Stimulated activated CD4-positive, alpha-beta T cell treated with anti-CD3 and anti-CD28 coated beads, Interleukin-1b, Interleukin-23, amount 100 ng/mL, for 24 hours (primary cell): ENCODE measurements at places on chromosomes 1 and 21.
A peak's percentile ranks its signal among the peaks of the same experiment; 100 is the strongest.

- no peak for DNase-seq
Observed at GRCh38 chr21:45927851-45928850, 53.4 kb upstream of the COL6A1 start.

DNA sequence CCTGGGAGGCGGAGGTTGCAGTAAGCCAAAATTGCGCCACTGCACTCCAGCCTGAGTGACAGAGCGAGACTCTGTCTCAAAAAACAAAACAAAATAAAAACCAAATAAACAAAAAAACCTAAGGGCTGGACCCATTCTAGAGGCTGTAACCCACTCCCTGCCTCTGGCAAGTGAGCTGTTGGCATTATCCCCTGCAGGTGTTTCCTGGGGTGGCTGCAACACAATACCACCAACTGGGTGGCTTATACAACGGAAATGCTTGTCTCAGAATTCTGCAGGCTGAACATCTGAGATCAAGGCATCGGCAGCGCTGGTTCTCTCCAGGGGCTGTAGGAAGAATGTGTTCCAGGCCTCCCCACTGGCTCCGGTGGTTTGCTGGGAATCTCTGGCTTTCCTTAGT lies 15.2 kb downstream of the LRRC38 start:
- no peak for DNase-seq

DNA sequence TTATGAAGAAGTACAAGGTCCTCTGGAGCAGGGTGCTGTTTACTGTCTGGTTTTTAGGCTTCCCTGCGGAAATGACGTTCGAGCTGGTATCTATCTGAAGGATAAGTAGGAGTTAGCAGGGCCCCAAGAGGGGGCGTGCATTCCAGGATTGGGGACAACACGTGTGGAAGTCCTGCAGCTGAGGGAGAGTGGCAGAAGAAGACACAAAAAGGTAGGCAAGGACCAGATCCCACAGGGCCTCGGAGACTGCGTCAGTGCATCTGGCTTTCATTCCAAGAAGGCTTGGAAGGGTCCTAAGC lies 5.9 kb downstream of the RIMS3 start:
- no peak for DNase-seq

DNA sequence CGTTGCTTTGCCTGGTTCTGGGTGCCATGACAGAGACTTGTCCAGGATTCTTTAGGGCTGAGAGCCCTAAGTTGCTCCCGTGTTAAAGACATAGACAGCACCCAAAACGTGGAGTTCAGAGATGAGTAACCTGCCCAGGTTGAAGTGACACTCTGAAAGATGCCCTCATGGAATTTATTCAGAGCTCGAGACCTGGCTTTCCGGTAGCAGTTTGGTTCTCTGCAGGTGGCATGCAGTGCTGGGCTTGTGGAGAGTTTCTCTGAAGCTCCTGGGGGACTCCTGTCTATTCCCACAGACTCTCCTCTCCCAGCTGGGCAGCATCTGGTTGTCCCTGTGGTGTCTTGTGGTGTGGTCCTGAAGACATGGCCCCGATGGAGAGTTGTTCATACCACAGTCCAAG lies 241.0 kb downstream of the RHOU start:
- no peak for DNase-seq

- DNase-seq: no peak
Observed at GRCh38 chr1:116273042-116273783, 99.8 kb upstream of the ATP1A1 start.

GRCh38 chr1:167935216-167936067 lies 1.0 kb upstream of the DCAF6 start:
- peak; percentile 6 for DNase-seq

DNA sequence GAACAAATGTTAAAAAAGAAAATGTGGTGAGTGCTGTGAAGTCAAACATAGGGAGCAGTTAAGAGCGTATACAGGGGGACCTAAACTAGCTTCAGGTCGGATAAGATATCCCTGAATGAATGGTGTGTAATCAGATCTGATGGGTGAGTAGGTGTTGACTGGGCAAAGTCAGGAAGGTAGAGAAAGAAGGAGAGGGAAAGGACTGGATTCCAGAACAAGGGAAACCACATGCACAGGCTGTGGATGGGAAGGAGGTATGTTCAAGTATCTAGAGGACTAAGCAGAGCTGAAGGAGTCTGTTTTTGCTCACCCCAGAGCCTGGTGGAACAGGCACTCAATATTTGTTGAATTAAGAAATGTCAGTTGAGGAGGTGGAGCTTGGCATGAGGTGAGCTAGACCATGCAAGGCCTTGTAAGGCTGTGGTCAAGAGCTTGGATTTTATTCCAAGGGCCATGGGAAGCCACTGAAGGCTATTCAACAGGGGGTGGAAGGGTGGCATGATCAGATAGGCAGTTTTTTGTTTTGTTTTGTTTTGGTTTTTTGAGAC lies 27.4 kb downstream of the MAP7D1 start:
- no peak for DNase-seq

- DNase-seq: no peak
Observed at GRCh38 chr1:117658676-117659075, 52.8 kb downstream of the TENT5C start.

DNA sequence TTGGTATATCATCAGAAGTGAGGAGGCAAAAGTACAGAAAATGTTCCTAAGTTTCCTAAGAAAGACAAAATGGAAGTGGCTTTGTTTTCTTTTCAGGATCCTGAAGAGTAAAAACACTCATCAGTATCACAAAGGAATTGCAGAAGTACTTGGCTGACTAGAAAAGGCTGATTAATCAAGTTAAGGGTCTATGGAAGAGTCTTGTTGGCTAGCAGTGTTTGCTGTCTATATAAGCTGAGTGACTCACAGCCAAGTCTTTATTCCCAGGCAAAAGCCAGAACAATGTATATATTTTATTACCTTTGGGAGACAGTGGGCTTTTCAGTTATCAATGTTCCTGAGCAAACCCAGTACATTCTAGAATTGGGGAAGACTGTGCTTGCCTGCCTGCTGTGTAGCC lies 777.0 kb downstream of the PLA2G4A start:
- no peak for DNase-seq

GRCh38 chr1:38344716-38345115 lies 298.1 kb upstream of the POU3F1 start:
- peak; percentile 3 for DNase-seq

DNA sequence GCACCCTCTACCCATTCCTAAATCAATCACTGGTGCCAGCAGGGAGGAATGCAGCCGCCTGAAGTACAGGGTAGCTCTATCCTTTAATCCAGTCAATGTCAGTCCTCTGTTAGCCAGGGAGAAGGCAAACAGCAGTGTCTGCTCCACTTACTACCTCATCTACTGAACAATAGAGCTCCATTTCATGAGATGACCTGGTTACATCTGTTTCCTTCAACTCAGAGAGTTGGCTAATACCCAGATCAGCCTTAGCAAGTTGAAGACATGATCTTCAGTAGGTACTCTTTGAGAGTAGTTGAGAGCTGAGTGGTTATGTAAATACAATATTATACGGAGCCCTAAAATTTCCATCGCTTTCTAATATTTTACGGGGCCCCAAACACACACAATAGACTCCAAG lies 46.1 kb upstream of the CD34 start:
- no peak for DNase-seq

DNA sequence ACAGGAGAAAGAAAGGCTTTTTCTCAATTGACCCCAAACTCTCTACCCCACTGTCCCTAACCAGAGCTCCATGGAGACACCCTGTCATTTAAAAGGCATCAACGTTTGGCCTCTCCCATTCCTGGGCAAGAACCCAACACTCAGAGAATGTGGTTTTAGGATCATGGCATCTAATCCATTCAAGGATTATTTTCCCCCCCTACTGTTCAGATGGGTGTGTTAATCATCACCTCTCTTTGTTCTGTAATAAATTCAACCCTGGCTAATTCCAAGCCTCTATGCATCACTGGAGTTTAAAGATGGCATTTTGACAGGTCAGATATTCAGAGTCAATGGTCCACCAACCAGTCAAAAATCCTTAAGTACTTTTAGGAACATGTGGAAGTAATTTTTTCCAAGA lies 42.7 kb downstream of the TBX15 start:
- DNase-seq: no peak

- DNase-seq: no peak
Observed at GRCh38 chr1:75618382-75618781, 7.5 kb upstream of the SLC44A5 start.

GRCh38 chr1:205453466-205453865 lies 2.4 kb downstream of the BLACAT1 start:
- DNase-seq: no peak

DNA sequence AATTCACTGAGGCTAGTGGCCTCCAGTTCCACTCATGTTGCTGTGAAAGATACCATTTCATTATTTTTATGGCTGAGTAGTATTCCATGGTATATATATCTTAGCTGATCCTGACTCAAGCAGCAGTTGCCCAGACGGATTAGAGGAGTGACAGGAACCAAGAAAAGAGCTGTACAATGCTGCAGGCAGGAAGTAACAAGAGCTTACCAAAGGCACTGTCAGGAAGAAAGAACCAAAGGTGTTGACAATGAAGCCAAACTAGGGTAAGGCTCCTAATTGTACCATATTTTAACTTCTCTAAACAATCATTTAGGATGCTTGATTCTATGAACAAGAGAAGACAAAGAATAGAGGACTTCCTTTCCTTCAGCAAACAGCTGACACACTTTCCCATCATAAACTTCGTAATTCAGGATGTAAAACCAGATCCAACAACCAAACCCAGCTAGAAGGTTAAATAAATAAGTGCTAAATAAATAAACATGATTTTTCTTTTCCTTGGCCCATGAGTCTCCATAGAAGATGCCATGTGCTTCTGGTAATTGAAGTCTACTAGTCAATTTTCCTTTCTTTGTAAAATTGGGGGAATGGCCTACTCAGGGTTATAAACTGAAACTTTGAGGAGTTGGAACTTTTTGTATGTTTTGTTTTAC lies 248.2 kb upstream of the SGIP1 start:
- no peak for DNase-seq

- DNase-seq: no peak
Observed at GRCh38 chr1:154943649-154944400, 7.3 kb upstream of the PMVK start.

DNA sequence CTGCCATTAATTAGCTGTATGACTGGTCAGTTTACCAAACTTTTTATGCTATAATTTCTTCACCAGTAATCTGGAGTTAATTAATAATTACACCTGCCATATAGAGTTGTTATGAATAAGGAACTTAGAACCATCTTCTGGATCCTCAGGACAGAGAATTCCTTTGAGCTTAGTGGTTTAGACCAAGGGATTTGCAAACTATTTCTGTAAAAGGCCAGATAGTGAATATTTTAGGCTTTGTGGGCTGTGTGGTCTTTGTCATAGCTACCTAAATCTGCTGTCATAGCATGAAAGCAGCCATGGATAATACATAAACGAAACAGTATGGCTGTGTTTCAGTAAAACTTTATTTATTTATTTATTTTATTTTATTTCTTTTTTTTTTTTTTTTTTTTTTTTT lies 9.0 kb downstream of the TIMM17A start:
- DNase-seq: no peak

DNA sequence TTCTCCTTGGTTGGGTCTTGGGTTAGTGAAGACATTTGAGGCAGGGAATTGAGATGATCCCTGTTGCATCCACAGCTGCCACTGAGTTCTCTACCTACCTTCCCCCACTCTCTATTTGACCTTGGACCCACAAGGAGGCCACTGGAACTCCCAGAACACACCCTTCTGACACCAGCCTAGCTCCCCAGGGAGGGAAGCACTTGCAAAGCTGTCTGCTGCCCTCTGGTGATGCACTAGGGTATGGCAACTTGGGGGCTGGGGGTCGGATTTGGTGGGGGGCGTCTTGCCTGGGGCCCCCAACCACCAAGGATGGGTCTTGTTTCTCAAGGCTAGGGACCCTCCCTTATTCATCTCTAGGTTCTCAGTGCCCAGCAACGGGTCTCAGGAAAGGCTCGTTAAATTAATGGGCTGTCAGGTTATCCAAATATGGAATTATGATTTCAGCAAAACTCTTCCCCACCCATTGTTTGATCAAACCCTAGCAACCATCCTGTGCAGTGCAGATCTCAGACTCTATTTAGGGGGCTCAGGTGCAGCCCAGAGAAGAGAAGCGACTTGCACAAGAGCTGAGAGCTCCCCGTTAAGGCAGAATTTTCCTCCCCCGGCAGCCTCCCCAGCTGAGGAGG lies 177.8 kb upstream of the KLHDC7A start:
- no peak for DNase-seq

DNA sequence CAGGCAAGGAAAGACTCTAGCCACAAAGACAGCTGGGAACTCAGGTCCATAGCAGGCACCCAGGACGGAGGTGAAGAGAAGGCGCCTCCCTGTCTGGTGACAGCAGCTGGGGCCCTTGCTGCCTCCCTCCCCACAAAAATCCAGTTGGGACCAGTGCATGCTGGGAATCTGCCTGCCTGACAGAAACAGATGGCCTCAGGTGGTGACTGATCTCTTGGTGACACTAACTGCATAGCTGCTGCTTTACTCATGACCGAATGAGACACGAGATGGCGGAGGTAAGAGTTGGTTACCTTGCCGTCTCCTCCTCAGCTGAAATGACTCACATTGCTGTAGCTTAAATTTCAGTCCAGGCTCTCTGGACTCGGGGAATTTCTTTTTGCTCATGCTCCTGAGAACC lies 130.3 kb downstream of the FGGY start:
- no peak for DNase-seq

DNA sequence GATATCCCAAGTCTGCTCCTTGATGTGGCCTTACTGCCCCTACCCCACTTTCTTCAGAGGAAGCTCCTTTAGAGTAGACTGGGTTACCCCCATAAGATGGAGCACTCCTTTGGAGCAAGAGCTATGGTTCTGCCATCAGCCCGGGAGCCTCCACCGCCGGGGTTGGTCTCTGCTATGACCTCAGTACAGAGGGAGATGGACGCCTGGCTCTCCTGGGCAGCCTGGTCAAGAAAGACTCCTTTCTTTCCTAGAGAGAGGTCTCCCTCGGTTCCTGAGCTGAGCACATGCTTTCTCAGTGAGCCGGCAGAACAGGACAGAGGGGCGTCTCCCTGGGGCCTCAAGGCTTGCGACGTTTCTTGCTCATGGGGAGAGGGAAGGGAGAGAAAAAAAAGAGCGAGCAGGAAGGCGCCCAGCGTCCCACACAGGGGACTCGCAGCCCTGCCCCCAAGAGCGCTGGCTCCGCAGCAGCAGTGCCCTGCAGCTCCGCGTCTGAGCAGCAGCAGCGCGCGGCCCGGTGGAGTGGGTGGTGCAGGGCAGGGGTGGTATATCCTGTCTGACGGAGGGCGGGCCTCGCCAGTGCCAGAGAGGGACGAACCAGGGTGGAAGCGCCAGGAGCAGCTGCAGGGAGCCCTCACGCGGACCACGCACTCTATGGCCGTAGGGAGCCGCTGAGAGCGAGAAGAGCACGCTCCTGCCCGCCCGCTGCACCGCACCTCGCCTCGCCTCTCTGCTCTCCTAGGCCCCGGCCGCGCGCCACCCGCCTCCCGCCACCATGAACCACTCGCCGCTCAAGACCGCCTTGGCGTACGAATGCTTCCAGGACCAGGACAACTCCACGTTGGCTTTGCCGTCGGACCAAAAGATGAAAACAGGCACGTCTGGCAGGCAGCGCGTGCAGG lies at the start of gene PKP1:
TSS of gene PKP1 (plus strand) at position 576 of the 899 bp plus-strand sequence. CDS start at position 773, 197 bp downstream.
- DNase-seq: no peak
